Right ventricle myocardium superior (tissue), 1 donor: ENCODE measurements at places on chromosomes 12 and 14. TPM values are rescaled to one million over a fixed set of nuclear protein-coding genes. Genes with fewer than 3 reads are reported as not detected.

- no peak for DNase-seq
These were observed 27.2 kb upstream of the RESF1 start for GRCh38 chr12:31931796-31932715.

DNA sequence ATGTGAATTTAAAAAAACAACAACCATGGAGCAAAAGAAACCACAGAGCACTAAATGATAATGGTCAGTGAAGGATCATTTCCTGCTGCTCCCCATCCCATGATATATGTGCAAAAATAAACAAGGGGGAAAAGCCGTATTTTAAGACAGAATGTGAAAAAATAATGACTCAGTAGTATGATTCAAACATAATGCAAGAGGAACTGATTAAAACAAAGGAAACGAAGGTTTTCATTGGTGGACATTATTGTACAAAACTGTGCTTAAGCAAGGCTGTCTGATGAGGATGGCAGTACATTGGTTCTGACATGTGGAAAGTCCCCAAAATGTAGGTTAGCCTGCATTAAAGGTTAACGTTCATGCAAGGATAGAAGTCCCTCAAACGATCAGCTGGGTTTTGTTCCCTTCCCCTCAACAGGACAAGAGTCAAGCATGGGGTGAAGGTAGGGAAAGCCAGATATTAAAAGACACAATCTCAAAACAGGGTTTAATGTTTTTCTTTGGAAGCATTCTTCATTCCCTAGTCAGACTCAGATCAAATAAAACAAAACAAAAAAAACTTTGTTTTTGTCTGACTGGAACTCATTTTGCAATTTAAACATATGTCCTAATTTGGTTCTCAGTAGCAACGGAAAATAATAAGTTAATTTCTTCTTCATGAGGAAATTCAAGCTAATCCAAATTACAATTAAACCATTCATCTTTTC, 26.3 kb upstream of the PTGDR start:
- no peak for DNase-seq

DNA sequence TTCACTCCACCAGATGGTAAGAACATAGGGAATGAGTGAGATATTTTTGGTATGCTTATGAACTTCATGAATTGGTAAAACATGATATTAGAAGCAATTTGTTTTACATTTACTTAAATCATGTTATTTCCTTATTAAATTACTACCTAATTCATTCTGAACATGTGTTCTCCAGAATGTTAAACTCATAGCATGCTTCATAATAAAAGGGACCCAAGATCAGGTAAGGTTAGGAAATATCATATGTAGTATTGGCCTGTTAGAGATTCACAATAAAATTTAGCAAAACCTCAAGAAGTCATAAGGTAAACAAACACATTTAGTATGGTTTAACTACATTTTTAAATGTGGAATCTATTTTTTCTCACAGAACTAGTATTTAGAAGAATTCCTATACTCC, 28.2 kb downstream of the PTPRQ start:
- DNase-seq, result no peak

DNA sequence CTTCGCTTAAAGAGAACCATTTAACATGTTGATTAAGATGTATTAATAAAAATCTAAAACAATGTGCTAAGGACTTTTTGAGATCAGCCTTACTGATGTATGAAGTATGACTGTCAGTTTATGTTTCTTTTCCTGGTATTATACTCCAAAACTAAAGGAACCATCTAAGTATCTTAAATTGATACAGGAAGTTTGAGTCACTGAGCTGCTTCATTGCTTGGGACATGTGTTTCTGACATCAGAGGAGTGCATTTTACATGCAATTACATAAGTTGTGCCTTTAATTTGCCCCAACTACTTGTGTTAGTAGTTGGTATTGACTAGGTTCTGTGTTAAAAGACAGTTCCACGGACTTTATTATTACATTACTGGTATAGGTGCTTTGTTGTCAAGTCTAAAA, 50.9 kb downstream of the PROX2 start:
- DNase-seq, result no peak

GRCh38 chr14:76323331-76324050, 52.4 kb upstream of the ESRRB start:
- DNase-seq, result no peak

- DNase-seq, result no peak
These were observed 42.1 kb downstream of the CCDC175 start for GRCh38 chr14:59534361-59534987.

- DNase-seq, result no peak
These were observed 30.7 kb downstream of the LRIG3 start for GRCh38 chr12:58889557-58889956.

DNA sequence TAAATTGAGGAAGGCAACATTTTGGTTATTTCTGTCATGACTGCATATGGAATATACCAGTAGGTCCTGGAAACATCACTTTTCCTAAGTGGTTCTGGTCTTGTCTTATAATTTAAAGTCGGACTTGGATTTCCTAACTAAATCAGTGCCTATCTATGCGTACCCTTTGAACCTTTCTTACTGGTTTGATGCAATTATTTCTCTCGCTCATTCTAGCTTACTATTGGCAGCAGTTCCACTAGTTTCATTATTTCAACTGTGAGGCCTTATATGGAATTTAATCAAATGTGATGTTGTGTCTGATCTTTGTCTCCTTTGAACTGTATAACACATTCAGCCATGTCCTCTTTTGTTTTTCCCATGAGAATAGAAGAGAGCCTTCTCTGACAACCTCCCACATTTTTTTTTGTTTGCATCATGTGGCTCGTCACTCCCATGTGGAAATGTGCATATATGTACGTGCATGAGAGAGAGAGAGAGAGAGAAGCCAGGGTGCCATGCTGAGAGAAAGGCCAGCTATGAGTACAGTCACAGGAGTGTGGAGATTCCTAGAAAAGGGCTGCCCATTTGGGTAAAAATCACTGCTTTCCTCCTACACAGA, 48.0 kb downstream of the AKAP6 start:
- no peak for DNase-seq

GRCh38 chr12:114664651-114665320, 19.2 kb downstream of the TBX3 start:
- DNase-seq, result no peak

- no peak for DNase-seq
These were observed 279.3 kb downstream of the EGLN3 start for GRCh38 chr14:33671556-33671955.

DNA sequence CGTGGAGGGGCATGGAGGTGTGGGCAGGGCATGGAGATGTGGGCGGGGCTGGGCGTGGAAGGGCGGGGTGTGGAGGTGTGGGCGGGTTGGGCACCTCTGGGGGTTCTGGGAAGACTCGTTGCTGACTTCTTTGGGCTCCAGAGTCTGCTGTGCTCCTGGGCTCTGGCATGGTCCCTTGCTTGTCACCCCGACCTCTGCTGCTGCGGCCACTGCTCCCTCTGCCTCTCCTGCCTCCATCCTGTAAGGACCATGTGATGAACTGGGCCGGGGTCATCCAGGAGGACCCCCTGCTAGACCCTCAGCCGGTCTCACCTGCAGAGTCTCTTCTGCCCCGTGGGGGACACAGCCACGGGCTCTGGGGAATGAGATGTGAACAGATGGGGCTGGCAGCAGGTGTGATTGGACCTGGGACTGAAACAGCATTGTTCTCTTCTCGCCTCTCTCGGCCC, 15.3 kb downstream of the NOC4L start:
- DNase-seq, result peak; percentile 33

- DNase-seq, result no peak
These were observed 83.6 kb upstream of the ARHGAP5 start for GRCh38 chr14:31993521-31993951.

DNA sequence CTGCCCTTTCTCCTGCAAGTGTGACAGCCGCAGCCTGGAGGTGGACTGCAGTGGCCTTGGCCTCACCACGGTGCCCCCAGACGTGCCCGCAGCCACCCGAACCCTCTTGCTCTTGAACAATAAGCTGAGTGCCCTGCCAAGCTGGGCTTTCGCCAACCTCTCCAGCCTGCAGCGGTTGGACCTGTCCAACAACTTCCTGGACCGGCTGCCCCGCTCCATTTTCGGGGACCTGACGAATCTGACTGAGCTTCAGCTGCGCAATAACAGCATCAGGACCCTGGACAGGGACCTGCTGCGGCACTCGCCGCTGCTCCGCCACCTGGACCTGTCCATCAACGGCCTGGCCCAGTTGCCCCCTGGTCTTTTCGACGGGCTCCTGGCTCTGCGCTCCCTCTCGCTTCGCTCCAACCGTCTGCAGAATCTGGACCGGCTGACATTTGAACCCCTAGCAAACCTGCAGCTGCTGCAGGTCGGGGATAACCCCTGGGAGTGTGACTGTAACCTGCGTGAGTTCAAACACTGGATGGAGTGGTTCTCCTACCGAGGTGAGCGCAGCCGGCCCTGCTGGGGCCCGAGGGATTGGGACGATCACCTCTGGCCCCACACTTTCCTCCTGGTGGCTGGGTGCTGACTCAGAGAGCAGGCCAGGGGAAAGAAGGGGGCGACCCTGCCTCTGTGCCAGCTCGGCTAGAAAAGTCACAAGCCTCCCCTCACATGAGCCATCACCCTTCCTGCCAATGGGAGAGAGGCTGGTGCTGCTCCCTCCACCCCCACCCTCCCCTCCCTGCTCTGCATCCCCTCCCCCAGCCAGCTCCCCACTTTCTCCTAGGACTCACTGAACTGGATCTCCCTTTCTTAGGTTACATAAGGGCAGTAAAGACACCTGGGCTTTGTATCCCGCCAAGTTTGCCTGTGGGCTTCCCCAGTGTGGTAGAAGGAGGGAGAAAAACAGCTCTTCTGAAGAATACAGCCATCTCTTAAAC, 10.9 kb downstream of the LRTM2 start:
- DNase-seq, result peak; percentile 64

DNA sequence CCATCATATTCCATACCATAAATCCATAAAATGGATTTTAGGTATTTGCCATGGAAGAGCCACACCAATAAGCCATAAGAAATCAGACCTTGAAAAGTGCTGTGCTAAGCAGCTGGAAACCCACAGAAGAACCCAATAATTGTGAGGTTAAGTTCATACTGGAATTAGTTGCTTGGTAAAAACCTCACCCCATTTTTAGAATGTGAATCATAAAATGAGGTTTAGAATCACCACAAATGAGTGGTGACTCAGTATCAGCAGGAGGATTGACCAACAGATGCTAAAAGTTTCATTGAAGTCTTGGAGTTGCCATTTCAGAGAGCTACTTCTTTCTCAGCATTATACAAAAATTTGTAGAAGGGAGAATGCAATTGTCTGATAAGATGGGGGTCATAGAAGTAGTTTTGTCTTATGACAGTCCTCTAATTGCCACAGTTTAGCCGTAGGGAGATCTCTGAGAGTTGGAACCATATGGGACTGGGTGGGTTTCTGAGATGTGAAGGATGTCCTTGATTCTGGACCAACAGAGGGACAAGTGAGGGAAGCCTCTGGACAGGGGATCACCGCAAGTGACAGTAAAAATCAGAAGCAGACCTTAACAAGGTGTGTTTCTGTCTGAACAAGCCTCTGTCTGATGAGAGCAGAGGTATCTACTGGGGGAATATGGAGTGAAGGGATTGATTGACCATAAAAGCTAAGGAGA, 1.4 kb upstream of the STON2 start:
- no peak for DNase-seq

DNA sequence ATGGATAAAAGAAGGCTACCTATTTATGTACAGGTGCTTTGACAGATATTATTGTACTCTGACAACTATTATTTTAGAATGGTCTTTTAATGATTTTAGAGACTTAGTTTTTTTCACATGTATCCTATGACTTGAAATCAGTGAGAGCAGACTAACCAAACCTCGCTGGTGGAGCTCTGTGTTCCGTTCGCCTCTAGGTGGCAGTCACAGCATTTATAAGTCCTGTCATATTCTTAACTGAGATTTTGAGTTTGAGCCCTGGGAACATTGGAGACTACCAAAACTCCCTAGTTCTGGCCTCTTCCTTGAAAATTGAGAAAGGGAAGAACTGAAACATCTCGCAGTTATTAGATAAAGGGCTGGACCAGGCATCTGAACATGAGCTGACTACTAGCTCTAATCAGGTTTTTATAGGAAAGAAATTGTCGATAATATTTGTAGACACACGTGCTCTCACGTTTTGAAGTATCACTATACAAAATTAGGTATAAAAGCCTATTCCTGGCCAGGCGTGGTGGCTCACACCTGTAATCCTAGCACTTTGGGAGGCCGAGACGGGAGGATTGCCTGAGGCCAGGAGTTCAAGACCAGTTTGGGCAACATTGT, 48.3 kb downstream of the TTLL5 start:
- peak; percentile 76 for DNase-seq

- DNase-seq, result no peak
These were observed 45.6 kb downstream of the CALM1 start for GRCh38 chr14:90442388-90442787.

- no peak for DNase-seq
These were observed 402 bp downstream of the LMNTD1 start for GRCh38 chr12:25552681-25553080.

DNA sequence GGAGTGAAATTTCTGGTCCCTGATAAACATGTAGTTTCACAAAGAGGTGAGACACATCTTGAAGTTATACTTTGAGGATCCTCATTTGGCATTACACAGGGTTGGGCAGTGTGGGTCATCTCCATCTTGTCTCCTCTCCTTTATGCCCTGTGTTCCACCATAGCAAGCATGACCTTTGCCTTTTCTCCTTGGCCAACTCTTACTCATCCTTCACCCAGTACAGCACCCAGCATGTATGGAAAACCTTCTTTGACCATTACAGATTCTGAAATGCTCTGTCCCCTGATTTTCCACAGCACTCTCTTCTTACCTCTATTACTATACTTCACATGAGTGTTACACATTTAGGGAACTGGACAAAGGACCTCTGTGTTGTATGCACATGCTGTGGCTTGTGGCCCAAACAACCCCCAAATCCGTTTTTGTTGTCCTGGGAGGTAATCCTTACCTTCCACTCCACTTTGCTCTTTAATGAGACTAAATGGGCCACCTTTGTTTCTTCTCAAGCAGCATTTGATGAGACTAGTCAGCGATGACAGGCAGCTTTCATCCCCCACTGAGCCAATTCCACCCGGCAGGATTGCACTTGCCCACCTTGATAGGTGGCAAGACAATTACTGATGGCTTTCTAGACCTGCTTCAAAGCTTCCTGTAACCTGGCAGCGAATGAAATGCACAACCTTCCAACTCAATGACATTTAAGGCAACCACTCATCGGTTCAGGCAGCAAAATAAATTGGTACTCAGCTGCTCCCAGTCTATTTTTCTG, 163.5 kb downstream of the MON2 start:
- no peak for DNase-seq

DNA sequence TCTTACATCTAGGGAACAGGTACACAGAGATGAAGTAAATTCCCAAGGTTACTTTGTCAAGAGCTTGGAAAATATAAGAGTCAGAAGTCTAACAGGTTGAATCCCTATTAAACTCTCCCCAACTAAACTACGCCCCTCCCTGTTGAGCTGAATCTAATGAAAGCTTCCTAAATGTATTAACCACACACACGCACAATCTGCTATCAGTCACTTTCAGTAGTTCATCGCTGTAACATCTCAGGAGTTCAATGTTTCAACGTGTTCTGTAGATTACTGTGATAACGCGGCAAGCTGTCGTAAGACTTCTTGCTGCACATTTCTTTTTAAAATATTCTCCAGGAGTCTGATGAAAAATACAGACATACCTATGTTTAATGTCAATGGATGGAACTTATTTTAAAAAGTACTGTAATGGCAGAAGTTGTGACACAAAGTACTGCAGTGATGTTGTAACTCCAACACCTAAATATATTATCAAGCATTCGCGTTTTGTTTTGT, 612 bp upstream of the SLC25A3 start:
- DNase-seq, result no peak

Gene RND1
- 0.11 TPM for total RNA-seq

Gene MYG1
- total RNA-seq, result 37.0 TPM

Gene RPGRIP1
- total RNA-seq, result 0.27 TPM

Gene SIRT4
- total RNA-seq, result 8.6 TPM

Gene EXOC3L4
- 0.38 TPM for total RNA-seq

Gene GPR84
- total RNA-seq, result not detected

Gene NKX2-1
- not detected for total RNA-seq

Gene LRRC23
- 8.2 TPM for total RNA-seq
